Left cardiac atrium (tissue), 4 donors: ENCODE measurements at places on chromosomes 2 and 18. TPM values are rescaled to one million over a fixed set of nuclear protein-coding genes. Genes with fewer than 3 reads are reported as not detected.

Gene KCTD1
- total RNA-seq, result 42.2 TPM

Gene SCYGR4
- total RNA-seq, result not detected

Gene LOXHD1
- total RNA-seq, result 0.59 TPM

Gene DLGAP1
- total RNA-seq, result 0.29 TPM

Gene GAREM2
- 4.8 TPM for total RNA-seq

Gene SMPD4
- 20.2 TPM for total RNA-seq

Gene POU3F3
- 0.08 TPM for total RNA-seq

Gene SFXN5
- total RNA-seq, result 10.5 TPM

Gene POTEC
- not detected for total RNA-seq

Gene FOXD4L1
- total RNA-seq, result not detected

Gene CHRNG
- not detected for total RNA-seq

Gene RBFA
- 14.3 TPM for total RNA-seq

Gene AFF3
- 20.8 TPM for total RNA-seq

Gene SETBP1
- 9.8 TPM for total RNA-seq

Gene HDAC4
- total RNA-seq, result 25.6 TPM

Gene ZNF396
- total RNA-seq, result 0.97 TPM

Gene GPR45
- total RNA-seq, result not detected

Gene SERPINB13
- not detected for total RNA-seq

Gene GPR35
- 1.3 TPM for total RNA-seq

Gene C2orf66
- not detected for total RNA-seq

Gene ABCG5
- total RNA-seq, result not detected

Gene ACVR1C
- 10.0 TPM for total RNA-seq

Gene MTHFD2
- 21.8 TPM for total RNA-seq

Gene CYP27C1
- total RNA-seq, result 0.21 TPM

Gene ACKR3
- total RNA-seq, result 27.4 TPM

Gene ZAP70
- total RNA-seq, result 1.6 TPM

Gene SOX11
- 0.42 TPM for total RNA-seq

Gene LINC00305
- total RNA-seq, result not detected

Gene RAMP1
- 359 TPM for total RNA-seq

Gene MPP4
- not detected for total RNA-seq

Gene SLC4A3
- total RNA-seq, result 360 TPM

Gene PTPRN
- total RNA-seq, result not detected

Gene ACMSD
- total RNA-seq, result not detected

Gene ACADL
- total RNA-seq, result 2.5 TPM

Gene DCC
- 0.03 TPM for total RNA-seq
